ENCODE measurements at places on chromosomes 3 and 15. TPM values are rescaled to one million over a fixed set of nuclear protein-coding genes. Genes with fewer than 3 reads are reported as not detected.

- DNase-seq = no peak
Measured at GRCh38 chr3:3149560-3149959, 22.8 kb downstream of the TRNT1 start.

The MAP6D1 gene
- total RNA-seq = 1.1 TPM

The SEMA3G gene
- 11.6 TPM for total RNA-seq

The RBP2 gene
- total RNA-seq = 12.2 TPM

The NPAP1 gene
- 0.17 TPM for total RNA-seq

GRCh38 chr3:63661242-63661641, 8.8 kb downstream of the SNTN start:
- DNase-seq = no peak

The SMCO1 gene
- not detected for total RNA-seq

- no peak for DNase-seq
Measured at GRCh38 chr3:159910991-159911663, 77.5 kb upstream of the IL12A start.

DNA sequence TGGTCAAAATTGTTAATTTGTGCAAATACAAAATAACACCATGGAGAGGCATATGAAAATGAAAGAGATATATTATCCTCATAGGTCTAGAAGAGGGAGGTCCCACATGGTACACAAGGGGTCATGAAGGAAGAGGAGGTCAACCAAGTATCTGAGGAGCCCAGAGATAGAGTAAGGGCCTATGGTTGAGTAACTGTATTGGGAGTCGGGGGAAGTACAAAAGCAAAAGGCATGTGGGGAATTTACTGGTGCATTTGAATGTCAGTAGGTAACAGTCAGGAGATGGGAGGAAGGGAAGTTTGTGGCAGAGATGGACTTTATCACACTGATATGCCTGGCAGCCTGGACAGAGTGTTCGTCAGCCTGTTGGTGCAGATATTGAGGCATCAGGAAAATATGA, 1113.7 kb downstream of the OTOL1 start:
- DNase-seq = no peak

The CYP1A1 gene
- 13.8 TPM for total RNA-seq

DNA sequence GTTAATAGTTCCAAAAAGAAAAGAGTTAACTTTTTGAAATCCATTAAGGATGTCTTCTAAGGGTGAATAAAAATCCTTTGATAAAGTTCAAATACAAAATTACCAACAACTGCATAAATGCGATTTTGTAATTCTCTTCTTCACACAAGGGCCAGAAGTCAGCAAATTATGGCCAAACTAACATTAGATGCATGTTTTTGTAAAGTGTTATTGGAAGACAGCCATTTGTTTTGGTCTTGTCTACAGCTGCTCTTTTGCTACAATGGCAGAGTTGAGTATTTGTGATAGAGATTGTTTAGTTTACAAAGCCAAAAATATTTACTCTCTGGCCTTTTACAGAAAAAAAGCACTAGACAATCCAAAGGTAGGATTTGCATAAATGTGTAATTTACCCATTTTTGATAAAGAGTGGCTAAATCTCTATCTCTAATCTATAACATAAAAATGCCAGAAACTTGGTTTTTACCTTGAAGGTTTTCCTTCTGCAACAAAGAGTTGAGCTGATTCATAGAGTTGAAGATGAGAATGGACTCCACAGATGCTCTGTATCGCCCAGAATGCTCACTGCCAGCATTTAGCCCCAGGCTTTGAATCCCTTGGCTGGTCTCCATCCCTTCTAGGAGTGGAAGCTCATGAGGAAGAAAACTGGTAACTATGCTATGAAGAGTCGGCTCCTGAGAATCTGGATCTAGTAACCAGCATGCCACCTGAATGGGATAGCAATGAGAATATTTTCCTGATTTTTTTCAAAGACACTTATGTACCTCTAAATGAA, 64.5 kb downstream of the POLQ start:
- DNase-seq = no peak

GRCh38 chr3:100500320-100500880, 8.0 kb downstream of the TMEM45A start:
- no peak for DNase-seq

The XCR1 gene
- 0.66 TPM for total RNA-seq

GRCh38 chr3:18679238-18679637, 254.1 kb upstream of the SATB1 start:
- DNase-seq = peak; percentile 11

The MESP2 gene
- 0.75 TPM for total RNA-seq

DNA sequence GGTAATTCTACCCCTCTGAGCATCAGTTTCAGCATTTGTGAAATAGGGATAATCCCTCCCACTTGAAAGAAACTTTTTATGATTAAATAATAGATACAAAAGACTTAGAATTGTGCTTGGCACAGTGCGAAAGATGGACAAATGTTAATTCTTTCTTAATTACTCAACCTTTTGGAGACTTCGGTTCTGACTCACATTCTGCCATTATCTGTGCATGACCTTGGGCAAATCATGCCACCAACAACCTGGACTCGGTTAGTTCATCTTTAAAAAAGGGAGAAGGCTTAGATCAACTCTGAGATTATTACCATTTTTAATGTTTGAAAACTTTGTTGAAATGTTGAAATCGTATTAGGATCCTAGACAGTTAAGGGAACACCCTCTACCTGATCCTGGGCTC, 40.6 kb upstream of the POLR2M start:
- DNase-seq = no peak

DNA sequence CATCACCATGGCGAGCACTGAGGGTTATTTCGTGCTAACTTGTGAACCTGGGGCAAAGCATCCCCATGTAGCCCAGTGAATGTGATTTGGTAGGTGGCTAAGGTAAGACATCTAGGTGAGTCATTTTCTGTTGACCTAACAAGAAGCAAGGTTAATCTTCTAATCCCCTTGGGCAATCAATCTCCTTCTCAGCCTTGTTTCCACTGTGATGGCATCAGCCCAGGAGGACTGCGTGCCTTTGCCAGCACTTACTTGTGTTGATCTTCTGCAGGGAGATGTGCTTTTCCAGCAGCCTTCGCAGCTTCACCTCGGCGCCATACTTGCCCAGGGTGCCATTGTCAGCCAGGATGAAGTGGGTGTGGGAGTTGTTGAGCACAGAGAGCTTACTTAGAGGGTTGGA, 35.7 kb downstream of the TRPM1 start:
- DNase-seq = no peak

All from mucosa of gallbladder (tissue), 1 donor.